ENCODE measurements at places on chromosomes 11 and 22. TPM values are rescaled to one million over a fixed set of nuclear protein-coding genes. Genes with fewer than 3 reads are reported as not detected.

HBG1 gene
- total RNA-seq = not detected

MRGPRF gene
- total RNA-seq = 67.5 TPM

KRTAP5-9 gene
- total RNA-seq = not detected

GRCh38 chr11:104700609-104701008 lies 197.7 kb downstream of the CASP12 start:
- no peak for DNase-seq
- no peaks in the 10 kb centered on the region for H3K36me3 ChIP-seq
- H3K4me3 ChIP-seq = no peak overlapping the region

- H3K27me3 ChIP-seq = no peaks in the 10 kb centered on the region
- peak overlapping the region; percentile 60 for H3K4me3 ChIP-seq
- H3K27ac ChIP-seq = peak overlapping the region; percentile 77
- DNase-seq = no peak
Observed at GRCh38 chr11:2824851-2825250, 60.7 kb downstream of the CDKN1C start.

- H3K36me3 ChIP-seq = peaks cover 26% of the 10 kb centered on the region
- no peak overlapping the region for H3K27ac ChIP-seq
- no peaks in the 10 kb centered on the region for H3K27me3 ChIP-seq
Observed at GRCh38 chr11:69666752-69667536, 8.2 kb downstream of the LTO1 start.

GRCh38 chr22:35426801-35427140 lies 26.8 kb downstream of the MCM5 start:
- no peak overlapping the region for H3K27ac ChIP-seq
- H3K27me3 ChIP-seq = no peaks in the 10 kb centered on the region
- no peak overlapping the region for H3K4me3 ChIP-seq
- no peak for DNase-seq

DNA sequence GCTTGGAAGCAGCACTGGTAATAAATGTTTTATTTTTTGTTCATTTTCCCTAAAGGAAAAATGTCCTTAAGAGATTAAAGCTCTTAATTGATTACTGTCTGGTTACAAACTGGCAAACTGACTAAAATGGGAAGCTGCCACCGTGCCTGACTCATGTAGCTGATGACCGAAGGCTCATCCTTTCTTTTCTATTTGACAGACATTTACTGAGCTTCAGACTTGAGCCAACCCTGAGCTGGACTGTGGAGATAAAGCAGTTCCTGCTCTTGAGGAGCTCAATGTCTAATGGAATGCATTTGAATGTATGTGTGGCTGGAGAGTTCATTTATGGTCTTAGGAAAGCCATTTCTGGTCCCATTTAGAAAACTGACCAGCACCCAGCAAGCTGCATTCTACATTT lies 91.3 kb downstream of the RNF169 start:
- H3K4me1 ChIP-seq = no peaks in the 10 kb centered on the region
- no peak for DNase-seq
- H3K36me3 ChIP-seq = peaks cover 36% of the 10 kb centered on the region
- H3K27ac ChIP-seq = no peak overlapping the region
- no peak overlapping the region for H3K4me3 ChIP-seq
- H3K27me3 ChIP-seq = no peaks in the 10 kb centered on the region

GRCh38 chr22:49686495-49687219 lies 141.0 kb downstream of the BRD1 start:
- no peaks in the 10 kb centered on the region for H3K36me3 ChIP-seq
- no peak for DNase-seq
- no peaks in the 10 kb centered on the region for H3K4me1 ChIP-seq
- no peak overlapping the region for H3K4me3 ChIP-seq
- no peaks in the 10 kb centered on the region for H3K27me3 ChIP-seq

DNA sequence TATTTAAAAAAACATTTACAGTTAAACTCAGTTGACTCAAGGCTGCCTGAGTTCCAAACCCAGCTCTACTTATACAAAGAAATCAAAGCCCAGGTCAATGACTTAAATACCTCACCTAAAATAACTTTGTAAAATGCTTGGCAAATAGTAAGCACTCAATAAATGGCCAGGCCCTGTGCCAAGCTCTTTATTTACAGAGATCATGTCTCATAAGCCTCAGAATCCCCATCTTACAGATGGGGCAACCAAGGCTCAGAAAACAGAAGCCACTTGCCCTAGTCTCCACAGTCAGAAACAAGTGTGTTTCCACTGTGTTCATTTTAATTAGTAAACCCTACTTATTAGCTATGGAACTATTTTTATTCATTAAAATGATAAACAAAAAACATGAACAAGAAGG lies 30.5 kb upstream of the TTC28 start:
- H3K4me1 ChIP-seq = peaks cover 14% of the 10 kb centered on the region
- H3K27ac ChIP-seq = no peak overlapping the region
- no peaks in the 10 kb centered on the region for H3K27me3 ChIP-seq
- H3K4me3 ChIP-seq = no peak overlapping the region

DNA sequence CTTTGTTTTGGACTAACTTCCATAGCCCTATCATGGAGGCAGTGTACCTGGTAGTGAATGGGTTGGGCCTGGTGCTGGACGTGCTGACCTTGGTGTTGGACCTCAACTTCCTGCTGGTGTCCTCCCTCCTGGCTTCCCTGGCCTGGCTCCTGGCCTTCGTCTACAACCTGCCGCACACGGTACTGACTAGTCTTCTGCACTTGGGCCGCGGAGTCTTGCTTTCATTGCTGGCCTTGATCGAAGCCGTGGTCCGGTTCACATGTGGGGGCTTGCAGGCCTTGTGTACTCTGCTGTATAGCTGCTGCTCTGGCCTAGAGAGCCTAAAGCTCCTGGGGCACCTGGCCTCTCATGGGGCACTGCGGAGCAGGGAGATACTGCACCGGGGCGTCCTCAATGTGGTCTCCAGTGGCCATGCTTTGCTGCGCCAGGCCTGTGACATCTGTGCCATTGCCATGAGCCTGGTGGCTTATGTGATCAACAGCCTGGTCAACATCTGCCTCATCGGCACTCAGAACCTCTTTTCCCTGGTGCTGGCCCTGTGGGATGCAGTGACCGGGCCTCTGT lies 846 bp downstream of the RNF26 start:
- no peaks in the 10 kb centered on the region for H3K27me3 ChIP-seq
- no peak for DNase-seq
- H3K4me1 ChIP-seq = peaks cover 49% of the 10 kb centered on the region

GRCh38 chr11:87198266-87198881 lies 160.6 kb downstream of the TMEM135 start:
- H3K36me3 ChIP-seq = no peaks in the 10 kb centered on the region
- no peak overlapping the region for H3K4me3 ChIP-seq
- no peak overlapping the region for H3K27ac ChIP-seq
- no peak for DNase-seq

Data from thoracic aorta (tissue), 2 donors.